WTC11 (cell line): ENCODE measurements at places on chromosomes 4 and X. TPM values are rescaled to one million over a fixed set of nuclear protein-coding genes. Genes with fewer than 3 reads are reported as not detected.
A peak's percentile ranks its signal among the peaks of the same experiment; 100 is the strongest.

Gene PAGE5
- total RNA-seq, result not detected in 3 replicates

Gene MECP2
- total RNA-seq, result 28.7 to 36.2 TPM (median 33.7 TPM) in 3 replicates

Gene COL4A6
- 12.8 to 15.5 TPM (median 15.2 TPM) in 3 replicates for total RNA-seq

DNA sequence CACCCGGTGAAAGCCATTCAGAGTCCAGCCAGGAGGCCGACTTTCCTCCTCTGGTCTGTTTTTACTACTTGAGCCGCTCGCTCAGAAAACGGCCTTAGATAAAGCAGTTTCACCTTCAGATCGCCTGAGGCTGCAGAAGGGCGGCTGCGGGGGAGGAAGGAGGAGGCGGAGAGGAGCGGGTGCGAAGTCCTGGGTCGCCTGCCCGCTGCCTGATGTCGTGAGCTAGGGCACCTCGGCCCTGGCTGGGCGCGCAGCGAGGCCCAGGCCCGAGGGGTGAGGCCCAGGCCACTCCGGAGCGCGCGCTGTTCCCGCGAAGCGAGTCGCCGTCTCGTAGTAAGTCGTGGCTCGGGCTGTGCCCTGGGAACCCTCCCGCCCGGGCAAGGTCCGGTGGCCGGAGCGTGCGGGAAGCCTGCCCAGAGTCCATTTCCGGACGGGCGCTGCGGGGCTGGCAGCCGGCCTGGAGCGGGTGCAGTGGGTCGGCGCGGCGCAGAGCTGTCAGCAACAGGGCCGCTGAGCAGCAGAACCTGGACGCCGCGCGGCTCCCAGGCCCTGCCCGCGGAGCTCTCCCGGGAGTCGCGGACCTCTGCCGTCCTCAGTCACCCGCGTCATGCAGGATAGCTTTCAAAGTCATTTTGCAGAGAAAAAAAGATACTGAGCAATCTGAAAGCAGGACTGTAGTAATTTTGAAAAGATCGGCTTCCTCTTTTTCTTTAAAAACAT lies 18.6 kb downstream of the TRIM2 start:
- H3K27ac ChIP-seq, result peak overlapping the region; percentile 75; the same call in 1 of the 2 replicates
- H3K4me1 ChIP-seq, result peaks cover 37% of the 10 kb centered on the region
- peak; percentile 63 for DNase-seq
- peak overlapping the region; percentile 86 for H3K4me3 ChIP-seq
- H3K27me3 ChIP-seq, result peaks cover 22% of the 10 kb centered on the region

DNA sequence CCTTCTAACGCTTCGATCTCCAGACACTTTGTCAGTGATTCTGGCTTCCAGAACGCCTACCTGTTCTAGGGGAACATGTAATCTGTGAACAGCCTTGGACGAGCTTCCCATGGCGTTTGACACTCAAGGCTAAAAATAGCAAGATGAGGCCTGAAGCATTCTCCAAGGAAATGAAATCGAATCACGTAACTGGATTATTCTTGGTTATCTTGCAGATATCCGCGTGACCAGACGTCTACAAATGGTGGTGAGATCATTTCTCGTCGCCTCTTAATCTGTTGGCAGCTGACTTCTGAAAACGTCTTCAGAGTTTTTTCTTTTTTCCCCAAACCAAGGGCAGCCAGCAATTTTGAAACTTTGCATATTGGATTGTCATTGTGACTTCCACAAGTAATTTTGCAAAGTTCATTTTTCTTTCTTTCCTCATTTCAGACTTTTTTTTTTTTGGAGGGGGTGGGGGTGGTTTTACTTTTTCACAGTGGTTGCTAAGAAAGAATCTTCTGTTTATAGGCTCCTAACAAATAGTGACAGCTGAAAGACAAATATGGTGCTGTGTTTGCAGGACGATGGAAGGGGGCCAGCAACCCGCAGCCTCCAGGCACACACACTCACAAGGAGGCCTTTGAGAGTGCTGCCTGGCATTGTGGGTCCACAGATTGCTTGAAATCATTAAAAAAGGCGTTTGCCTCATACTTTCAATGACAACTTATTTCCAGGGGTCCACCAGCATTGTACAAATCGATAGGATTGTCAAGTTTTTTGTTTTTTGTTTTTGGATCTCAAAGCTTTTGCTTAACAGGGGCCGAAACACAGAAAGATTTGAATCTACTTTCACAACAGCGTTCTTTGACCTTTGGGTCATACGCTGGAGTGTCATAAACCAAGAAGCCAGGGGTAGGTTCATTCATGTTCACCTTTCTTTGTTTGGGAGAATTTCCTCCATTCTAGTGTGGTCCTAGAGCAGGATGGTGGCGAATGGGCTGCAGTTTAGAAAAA lies 32.4 kb upstream of the PDLIM3 start:
- no peak for DNase-seq
- no peak overlapping the region for H3K4me3 ChIP-seq
- no peak overlapping the region for H3K27ac ChIP-seq
- H3K27me3 ChIP-seq, result no peaks in the 10 kb centered on the region
- H3K36me3 ChIP-seq, result peaks cover 16% of the 10 kb centered on the region

Gene DMD
- 6.6 to 9.1 TPM (median 8.4 TPM) in 3 replicates for total RNA-seq

Gene SGMS2
- total RNA-seq, result 0.16 to 1.3 TPM (median 0.72 TPM) in 3 replicates

Gene SASH3
- 0.22 to 0.57 TPM (median 0.25 TPM) in 3 replicates for total RNA-seq

Gene CT45A8
- total RNA-seq, result not detected in 3 replicates

- no peaks in the 10 kb centered on the region for H3K36me3 ChIP-seq
- H3K4me1 ChIP-seq, result peaks cover 15% of the 10 kb centered on the region
- no peak for DNase-seq
These were observed 580.1 kb downstream of the RAPGEF2 start for GRCh38 chr4:159682996-159683395.
